ENCODE measurements at places on chromosomes 2 and 18.

- DNase-seq = no peak
These were observed 158.4 kb downstream of the GALNT14 start for GRCh38 chr2:30979822-30980245.

GRCh38 chr2:44040365-44040764 lies 44.6 kb upstream of the LRPPRC start:
- DNase-seq = no peak

DNA sequence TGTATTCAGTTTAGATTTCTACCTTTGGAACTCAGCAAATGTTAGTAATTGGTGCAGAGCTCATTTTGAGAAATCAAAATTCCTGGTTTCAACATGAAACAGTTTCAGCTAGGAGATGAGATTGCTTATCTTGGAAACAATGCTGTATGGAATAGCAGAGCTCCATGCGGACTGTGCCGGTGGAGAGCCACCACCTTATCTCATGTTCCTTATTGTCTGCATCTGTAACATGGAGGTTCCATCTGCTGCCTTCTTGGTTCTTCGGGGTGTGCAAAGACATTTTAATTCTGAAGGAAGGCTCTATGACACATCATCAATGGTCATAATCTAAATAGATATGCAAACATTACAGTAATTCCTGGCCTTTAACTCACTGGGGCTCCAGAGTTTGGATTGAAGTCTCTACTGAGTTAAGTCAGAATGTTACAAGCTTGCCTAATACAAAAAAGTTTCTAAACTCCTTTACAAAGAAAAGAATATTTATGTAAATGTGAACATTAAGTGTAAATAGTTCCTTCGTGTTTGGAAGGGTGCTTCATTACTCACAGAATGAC lies 65.3 kb downstream of the PRKRA start:
- DNase-seq = no peak

DNA sequence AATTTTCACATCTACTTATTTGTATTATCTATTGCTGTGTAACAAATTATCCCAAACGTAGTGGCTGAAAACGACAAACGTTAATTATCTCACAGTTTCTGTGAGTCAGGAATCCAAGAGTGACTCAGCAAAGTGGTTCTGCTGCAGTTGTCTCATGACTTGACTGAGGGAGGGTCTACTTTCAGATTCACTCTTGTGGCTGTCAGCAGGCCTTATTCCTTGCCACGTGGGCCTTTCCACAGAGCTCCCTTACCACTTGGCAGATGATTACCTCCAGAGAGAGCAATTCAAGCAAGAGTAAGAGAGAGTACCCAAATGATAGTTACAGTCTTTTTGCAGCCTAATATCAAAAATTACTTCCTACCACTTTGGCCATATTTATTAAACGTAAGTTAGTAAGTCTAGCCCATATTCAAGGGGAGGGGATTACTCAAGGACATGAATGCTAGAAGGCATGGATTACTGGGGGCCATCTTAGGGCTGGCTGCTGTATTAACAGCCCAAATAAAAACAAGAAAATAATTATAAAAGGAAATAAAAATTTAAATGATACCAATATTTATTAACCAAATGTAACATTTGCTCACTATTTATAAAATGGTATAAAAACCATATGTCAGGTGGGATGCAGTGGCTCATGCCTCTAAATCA lies 48.7 kb upstream of the NBEAL1 start:
- peak; percentile 25 for DNase-seq

GRCh38 chr2:217060516-217060915 lies 200.7 kb upstream of the TNP1 start:
- DNase-seq = no peak

GRCh38 chr2:55157474-55157884 lies 74.6 kb downstream of the CLHC1 start:
- DNase-seq = no peak

DNA sequence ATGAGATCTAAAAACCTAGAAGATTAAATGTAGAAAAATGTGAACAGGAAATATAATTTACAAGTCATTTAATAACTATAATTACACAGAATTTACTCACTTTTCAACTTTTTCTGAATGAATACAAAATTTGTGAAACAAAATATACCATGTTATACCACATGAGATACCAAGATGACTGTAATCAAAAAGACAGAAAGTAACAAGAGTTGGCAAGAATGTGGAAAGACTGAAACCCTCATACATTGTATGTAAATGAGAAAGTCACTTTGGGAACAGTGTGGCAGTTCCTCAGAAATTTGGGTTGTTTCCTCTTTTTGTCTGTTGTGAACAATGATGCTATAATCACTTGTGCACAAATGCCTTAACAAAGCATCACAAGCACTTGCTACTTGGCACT lies 145.4 kb upstream of the ZNF804A start:
- no peak for DNase-seq

- DNase-seq = no peak
These were observed 1.3 kb upstream of the SCLY start for GRCh38 chr2:238059505-238059904.

GRCh38 chr2:224369028-224369632 lies 32.8 kb downstream of the FAM124B start:
- peak; percentile 14 for DNase-seq

GRCh38 chr2:134273256-134273983 lies 19.5 kb downstream of the MGAT5 start:
- DNase-seq = no peak

DNA sequence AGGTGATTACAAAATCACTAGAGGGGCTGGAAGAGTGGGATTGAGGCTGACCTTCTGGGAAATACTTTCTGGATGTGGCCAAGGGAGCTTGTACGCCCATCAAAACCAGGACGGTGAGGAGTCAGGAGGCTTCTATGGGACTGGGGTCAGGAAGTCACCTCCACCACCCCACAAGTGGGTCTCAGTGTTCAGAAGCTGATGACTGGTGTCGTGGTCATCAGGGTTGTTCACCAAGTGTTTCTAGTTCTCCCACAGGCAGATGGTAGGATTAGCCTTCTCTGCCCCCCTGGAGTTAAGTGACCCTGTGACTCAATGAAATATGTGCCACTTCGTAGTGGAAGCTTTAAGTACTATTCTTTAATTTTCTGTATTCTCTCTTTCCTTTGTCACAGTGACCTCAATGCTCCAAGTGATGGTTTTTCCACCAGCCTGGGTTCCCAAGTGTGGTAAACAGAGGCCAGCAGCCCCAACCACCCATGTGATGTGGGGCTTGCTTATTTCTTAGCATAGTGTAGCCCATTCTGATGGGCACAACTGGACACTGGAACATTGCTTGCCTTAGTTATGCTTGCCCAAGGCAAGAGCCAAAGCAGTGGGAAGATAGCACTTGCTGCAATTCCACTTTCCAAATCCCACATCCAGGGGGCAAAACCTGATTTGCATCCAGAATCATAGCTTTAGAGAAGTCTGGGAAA lies 258.8 kb downstream of the CYP26B1 start:
- no peak for DNase-seq

- DNase-seq = no peak
These were observed 13.3 kb downstream of the NTSR2 start for GRCh38 chr2:11656671-11657101.

- DNase-seq = no peak
These were observed 138.4 kb upstream of the TWIST2 start for GRCh38 chr2:238709325-238710025.

DNA sequence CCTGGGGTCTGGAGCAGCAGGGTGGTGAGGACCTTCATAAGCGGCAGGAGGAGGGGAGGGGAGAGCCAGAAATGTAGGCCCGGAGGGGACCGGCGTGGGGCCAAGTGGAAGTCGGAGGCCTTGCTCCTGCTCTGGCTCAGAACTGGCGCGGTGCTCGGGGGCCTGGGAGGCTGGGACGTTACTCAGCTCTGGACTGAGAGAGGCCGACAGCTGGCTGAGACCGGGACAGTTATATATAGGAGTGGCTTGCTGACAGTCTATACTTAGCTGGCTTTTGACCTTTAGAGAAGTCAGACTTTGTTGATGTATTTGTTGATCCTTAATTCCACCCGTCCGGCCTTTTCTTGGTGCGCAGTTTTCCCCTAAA lies 15.7 kb downstream of the IGFBP5 start:
- no peak for DNase-seq

DNA sequence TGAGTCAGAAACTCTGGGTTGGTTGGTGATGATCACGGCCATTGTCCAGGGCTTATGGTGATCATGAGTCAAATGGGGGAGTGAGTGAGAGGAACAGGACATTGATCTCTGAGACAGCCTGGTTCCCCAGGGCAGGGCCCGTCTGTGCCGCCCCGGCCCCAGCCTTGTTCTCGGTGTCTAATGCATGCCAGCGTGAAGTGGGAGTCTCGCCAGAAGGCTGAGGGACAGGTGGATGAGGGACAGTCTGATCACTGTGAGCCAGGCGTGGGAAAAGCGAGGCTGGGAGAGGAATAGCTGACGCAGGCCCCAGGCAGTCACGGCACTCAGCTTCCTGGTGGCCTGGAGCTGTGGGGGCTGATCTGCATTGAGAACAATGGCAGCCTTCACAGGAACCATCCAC lies 208.3 kb upstream of the HDAC4 start:
- DNase-seq = no peak

DNA sequence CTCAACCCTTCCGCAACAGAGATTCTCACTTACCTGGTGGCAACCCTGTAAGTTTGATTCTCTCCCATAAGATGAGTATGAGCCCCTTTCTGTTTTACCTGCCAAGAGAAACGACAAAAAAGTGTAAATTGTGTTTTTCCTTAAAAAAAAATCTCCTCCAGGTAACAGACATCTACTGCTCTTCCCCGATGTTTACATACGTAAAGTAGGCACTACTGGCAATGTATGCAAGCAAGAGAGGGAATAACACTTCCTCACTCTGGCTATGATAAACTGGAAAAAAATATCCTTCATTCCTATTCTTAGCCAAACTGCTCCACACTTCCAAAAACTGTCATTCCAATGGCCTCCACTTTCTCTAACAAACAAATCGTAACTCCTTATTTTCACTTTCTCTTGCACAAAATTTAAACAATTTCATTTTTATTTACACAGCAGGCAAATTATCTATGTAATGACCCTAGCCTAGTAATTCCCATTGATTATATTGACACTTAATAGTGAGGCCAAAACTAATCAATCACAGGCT lies 184.5 kb downstream of the TCF4 start:
- no peak for DNase-seq

DNA sequence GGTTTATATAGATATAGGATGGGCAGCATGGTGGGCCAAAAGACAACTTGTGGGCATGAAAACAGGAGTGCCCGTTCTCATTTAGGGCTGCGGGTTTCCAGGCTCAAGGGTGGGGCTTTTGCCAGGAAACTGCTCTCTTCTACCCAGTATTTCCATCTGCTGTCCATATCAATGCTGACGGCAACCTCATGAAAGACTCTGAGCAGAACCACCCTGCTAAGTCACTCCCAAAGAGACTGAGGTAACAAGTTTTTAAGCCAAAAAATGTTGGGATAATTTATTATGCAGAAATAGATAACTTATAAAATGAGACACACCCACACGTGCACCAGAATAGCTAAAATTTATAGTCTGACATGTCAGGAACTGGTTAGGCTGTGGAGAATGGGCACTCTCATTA lies 36.1 kb upstream of the MPPE1 start:
- no peak for DNase-seq

GRCh38 chr2:85707304-85707703 lies 13.1 kb downstream of the GNLY start:
- DNase-seq = peak; percentile 79

DNA sequence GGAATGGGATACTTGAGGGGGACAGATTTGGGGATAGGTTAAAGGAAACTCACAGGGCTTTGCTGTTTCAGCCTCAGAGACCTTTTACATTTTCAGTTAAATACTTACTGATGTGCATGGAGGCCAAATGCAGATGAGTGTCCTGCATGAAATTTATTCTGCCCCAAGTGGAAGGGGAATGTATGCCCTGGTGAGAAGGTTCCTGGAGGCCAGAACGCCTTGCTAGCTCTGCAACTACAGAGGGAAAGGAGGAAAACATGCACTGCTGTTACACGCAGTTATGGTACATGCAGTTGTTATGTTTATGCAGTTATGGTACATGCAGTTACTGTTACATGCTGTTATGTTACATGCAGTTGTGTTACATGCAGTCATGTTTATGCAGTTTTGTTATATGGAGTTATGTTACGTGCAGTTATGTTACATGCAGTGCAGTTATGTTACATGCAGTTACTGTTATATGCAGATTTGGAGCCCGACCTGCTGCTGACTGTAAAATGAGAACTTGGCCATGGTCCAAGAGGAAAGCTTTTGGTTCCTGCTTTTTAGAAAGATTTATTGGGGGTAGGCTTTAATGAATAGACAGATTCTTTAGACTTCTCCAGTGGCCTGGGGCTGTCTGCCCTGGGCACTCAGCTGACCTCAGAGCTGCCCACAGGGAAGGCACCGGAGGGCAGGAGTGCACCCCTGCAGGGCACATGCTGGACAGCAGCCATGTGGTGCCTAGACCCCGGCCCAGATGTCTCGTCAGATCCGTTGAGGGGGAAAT lies 84.1 kb downstream of the LDLRAD4 start:
- DNase-seq = no peak

DNA sequence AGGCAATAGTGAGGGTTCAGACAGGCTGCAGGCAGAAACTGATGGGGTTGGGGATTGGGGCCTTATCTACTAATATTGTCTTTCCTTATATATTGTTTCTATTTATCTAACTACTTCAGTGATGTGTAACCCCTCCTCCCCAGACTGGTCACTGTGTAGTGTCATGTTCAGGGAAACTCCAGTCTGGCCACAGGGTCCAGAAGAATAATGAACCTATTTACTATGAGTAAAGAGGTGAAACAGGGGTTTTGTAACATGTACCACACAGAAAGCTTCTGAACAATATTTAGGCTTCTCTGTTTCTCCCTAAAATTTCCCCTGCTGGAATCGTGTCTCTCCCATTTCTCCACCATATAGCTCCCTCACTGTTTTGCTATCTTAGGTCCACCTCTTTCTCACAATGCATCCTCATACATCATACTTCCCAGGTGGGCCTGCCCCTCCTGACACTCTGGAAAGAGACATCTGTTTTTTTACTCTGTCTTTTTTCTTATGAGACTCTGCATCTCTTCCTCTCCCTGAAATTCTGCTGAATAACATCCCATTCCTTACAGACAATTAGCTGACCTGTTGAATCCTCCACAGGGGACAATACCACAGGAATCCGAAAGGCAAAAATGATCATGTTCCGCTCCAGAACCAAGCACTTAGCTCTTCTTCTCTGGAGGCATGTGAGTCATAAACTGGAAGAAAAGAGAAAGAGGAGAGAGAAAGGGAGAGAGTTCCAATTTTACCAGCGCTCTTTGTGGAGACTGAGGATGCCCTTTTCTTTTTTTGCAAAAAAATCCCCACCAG lies 154.8 kb downstream of the ZEB2 start:
- DNase-seq = no peak

GRCh38 chr2:40213619-40214018 lies 238.3 kb downstream of the SLC8A1 start:
- DNase-seq = no peak

Measured in activated naive CD4-positive, alpha-beta T cell treated with anti-CD3 and anti-CD28 coated beads for 36 hours (primary cell).